ENCODE measurements at places on chromosomes 16 and 17. TPM values are rescaled to one million over a fixed set of nuclear protein-coding genes. Genes with fewer than 3 reads are reported as not detected.

The UBE2G1 gene
- 87.3 TPM for total RNA-seq

The TBC1D3 gene
- not detected for total RNA-seq

The LGALS3BP gene
- total RNA-seq, result 78.5 TPM

The EVPLL gene
- not detected for total RNA-seq

The MT1M gene
- total RNA-seq, result not detected

The C16orf74 gene
- total RNA-seq, result 0.17 TPM

The POLR3E gene
- 111 TPM for total RNA-seq

The CD300E gene
- not detected for total RNA-seq

The LDHD gene
- total RNA-seq, result 0.26 TPM
